Stimulated activated CD8-positive, alpha-beta memory T cell treated with anti-CD3 and anti-CD28 coated beads, Interleukin-12 subunit alpha, Interleukin-12 subunit beta, amount 100 ng/mL, for 1 hour (primary cell): ENCODE measurements at places on chromosomes 11 and 22.

GRCh38 chr11:1310772-1311468, 1.5 kb upstream of the TOLLIP start:
- peak; percentile 30 for DNase-seq

- DNase-seq: no peak
These were observed 77.5 kb upstream of the SORL1-AS1 start for GRCh38 chr11:121530257-121530656.

GRCh38 chr11:3709977-3710376, 38.8 kb upstream of the CHRNA10 start:
- no peak for DNase-seq

- no peak for DNase-seq
These were observed 176.5 kb downstream of the TRPC6 start for GRCh38 chr11:101407324-101407723.

GRCh38 chr22:19611590-19611989, 87.4 kb upstream of the CLDN5 start:
- no peak for DNase-seq

DNA sequence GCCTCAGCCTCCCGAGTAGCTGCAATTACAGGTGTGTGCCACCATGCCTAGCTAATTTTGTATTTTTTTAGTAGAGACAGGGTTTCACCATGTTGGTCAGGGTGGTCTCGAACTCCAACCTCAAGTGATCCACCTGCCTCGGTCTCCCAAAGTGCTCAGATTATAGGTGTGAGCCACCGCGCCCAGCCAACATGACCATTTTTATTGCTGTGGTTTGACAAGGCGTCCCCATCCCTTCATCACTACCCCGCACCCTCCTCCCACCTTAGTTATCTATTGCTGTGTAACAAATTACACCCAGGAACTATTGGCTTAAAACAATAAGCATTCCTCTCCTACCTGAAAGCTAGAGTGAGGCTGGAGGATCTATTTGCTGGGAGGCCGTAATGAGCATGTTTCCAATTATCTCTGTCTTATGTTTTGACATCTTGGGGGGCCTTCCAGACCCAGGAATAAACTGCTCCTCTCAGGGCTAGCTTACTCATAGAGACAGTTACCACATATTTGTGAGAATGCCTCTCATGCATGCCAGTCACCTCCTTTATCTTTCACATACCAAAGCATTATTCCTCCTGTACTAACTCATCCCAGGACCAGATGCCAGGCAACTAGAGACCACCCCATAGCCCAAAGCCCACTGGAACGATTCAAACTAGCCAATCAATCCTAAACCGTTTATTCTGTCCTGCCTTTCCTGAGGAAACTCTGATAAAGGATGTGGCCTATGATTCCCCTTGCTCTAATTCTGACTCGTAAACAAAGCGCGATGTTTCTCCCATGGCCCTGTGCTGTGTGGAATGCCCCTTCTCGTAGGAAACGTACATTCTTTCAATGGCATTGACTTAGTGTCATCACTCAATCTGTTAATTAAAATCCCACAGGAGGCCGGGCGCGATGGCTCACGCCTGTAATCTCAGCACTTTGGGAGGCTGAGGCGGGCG, 19.4 kb downstream of the SNU13 start:
- no peak for DNase-seq

- DNase-seq: no peak
These were observed 265.4 kb upstream of the ARHGAP20 start for GRCh38 chr11:110977661-110978060.

DNA sequence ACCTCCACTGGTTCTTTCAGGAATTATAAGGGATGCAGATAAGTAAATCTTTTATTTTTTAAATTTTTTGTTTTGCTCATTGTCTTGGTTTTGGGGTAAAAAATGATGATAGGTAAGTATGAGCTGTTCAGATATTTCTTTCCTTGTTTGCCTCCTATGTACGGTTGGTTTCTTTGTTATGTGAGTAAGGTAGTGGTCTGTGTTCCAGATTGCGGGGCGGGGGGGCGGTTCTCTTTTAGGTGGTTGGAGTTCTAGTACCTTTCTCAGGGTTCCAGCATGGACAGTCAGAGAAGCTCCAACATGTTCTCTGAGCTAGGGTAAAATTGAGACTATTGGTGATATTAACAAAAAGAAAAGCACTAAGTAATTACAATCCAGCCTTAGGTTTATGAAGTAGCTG, 2.4 kb downstream of the CTNND1 start:
- no peak for DNase-seq

DNA sequence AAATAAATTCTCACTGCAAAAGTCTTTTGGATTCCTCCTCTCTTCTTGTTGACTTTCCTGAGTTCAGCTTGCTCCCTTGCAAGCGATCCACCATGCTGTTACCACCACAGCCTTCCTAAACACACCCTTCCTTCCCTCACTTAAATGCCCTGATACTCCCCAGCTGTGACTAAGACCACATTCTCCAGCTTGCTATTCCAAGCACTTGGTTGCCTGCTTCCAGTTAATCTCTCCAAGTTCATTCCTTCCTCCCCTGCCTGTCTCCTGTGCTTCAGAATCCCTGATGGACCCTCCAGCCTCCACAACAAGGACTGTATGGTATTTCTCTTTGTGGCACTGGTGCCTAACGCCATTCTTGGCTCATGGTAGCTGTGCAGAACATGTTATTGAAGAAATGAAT, 603.9 kb upstream of the CADM1 start:
- no peak for DNase-seq
